ENCODE measurements at places on chromosomes 6 and 20.

GRCh38 chr20:22382742-22383141, 201.6 kb downstream of the FOXA2 start:
- DNase-seq: no peak

DNA sequence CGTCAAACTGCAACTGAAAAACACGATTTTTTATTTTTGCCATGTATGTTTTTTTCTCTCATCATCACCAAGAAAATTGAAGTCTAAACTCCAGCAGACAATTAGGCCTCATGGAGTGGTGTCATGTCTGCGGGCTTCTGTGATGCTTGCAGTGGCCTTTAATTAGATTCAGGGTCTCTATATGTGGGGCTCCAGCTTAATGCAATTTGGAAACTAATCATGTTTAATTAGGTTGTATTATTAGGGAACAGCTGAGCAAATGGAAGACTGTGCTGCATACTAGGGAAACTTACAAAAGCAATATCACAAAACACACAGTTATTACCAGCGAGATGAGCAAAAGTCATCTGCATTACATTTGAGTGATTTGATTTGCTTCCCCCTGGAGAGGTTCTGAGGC, 132.9 kb upstream of the PMEPA1 start:
- no peak for DNase-seq

GRCh38 chr6:105137388-105137787, 42.4 kb downstream of the POPDC3 start:
- no peak for DNase-seq

- DNase-seq: no peak
Observed at GRCh38 chr6:47581591-47581990, 104.0 kb downstream of the CD2AP start.

- no peak for DNase-seq
Observed at GRCh38 chr20:21052686-21053001, 53.5 kb downstream of the LINC00237 start.

DNA sequence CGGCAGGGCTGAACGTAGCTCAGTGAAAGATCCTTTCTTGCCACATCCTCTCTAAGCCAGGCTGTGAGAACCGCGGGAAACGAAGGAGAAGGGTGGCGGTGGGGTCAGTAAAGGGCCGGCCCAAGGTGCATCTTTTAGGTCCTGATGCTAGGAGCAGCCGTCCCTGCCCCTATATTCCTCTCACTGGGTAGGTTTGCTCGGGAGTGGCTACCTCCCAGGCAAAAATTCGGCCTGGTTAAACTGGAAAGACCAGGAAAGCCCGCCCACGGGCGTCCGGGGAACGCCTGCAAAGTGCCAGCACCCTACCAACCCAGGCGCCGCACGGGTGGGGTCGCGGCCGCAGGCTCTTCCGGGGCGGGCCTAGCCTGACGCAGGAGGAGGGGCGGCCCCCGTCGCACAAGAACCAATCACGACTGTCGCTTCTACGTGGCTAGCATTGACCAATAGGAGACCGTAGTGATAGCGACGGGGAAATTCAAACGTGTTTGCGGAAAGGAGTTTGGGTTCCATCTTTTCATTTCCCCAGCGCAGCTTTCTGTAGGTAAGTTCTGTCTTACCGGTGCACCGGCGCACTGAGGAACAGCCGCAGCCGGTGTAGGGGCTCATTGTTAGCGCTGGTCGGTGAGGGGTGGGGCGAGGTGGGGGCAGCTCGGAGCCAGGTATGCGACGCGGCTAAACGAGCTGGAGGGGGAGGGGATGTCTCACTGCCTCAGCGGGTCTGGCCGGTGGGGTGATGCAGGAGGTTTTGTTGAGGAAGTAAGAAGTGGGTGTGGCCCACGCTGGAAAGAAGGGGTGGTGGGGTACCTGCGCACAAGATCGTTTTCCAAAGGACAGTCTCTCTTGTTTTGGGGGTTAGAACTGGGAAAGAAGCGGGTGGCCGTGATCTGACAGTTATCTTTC, at the start of gene TTK:
Gene TTK, plus strand, starts transcription at position 477 of the 900 bp plus-strand sequence. CDS start 1,195 bp downstream, outside the sequence.
- DNase-seq: peak; percentile 70

- DNase-seq: no peak
Observed at GRCh38 chr6:65531533-65531932, 175.5 kb downstream of the EYS start.

All from activated naive CD8-positive, alpha-beta T cell treated with anti-CD3 and anti-CD28 coated beads, Interleukin-2, amount 50 U/mL, for 16 hours (primary cell).